Adrenal gland (tissue), 19 donors: ENCODE measurements at places on chromosomes 2 and 18.

GRCh38 chr2:575727-576236 lies 101.4 kb downstream of the TMEM18 start:
- no peak overlapping the region for H3K27ac ChIP-seq
- H3K4me1 ChIP-seq = no peaks in the 10 kb centered on the region

DNA sequence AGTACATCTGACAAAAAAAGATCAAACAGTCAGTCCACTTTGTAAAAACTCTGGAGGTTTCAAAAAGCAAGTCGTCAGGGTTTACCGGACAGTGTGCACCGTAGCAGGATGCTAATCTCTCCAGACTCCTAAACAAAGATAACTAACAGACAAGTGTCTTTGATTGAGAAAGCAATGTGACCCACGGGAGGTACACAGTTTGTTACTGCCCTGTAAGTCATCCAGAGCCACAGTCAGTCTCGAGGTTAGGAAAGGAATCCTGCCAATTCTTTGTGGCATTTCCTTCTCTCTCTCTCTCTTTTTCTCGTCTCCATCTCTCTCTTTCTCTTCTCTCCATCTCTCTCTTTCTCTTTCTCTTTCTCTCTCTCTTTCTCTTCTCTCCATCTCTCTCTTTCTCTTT lies 42.8 kb downstream of the LRRTM4 start:
- H3K4me3 ChIP-seq = no peak overlapping the region
- H3K4me1 ChIP-seq = no peaks in the 10 kb centered on the region
- H3K27ac ChIP-seq = no peak overlapping the region
- DNase-seq = no peak
- H3K27me3 ChIP-seq = no peaks in the 10 kb centered on the region

- peaks cover 4% of the 10 kb centered on the region for H3K27me3 ChIP-seq
- no peak overlapping the region for H3K4me3 ChIP-seq
- DNase-seq = no peak
- no peaks in the 10 kb centered on the region for H3K36me3 ChIP-seq
Observed at GRCh38 chr2:70615222-70615621, 61.6 kb upstream of the TGFA start.

GRCh38 chr2:16617282-16618266 lies 48.1 kb downstream of the CYRIA start:
- no peaks in the 10 kb centered on the region for H3K36me3 ChIP-seq
- H3K4me3 ChIP-seq = no peak overlapping the region
- no peak overlapping the region for H3K27ac ChIP-seq
- peaks cover 42% of the 10 kb centered on the region for H3K4me1 ChIP-seq

- H3K27me3 ChIP-seq = no peaks in the 10 kb centered on the region
- H3K36me3 ChIP-seq = no peaks in the 10 kb centered on the region
- peaks cover 13% of the 10 kb centered on the region for H3K4me1 ChIP-seq
- peak; percentile 93 for DNase-seq
Observed at GRCh38 chr2:134773335-134773734, 54.5 kb upstream of the TMEM163 start.
